Activated T-helper 2 cell treated with anti-CD3 and anti-CD28 coated beads, Interferon-gamma antibody, Interleukin-2, Interleukin-4, amounts not matched to agents 10 μg/mL and 5 μg/mL and 100 μg/mL, durations not matched to agents 14 hours and 24 hours and 36 hours (primary cell): ENCODE measurements at places on chromosomes 5 and 9. TPM values are rescaled to one million over a fixed set of nuclear protein-coding genes. Genes with fewer than 3 reads are reported as not detected.

- no peak overlapping the region for H3K27ac ChIP-seq
- no peaks in the 10 kb centered on the region for H3K4me1 ChIP-seq
- DNase-seq: no peak
- H3K36me3 ChIP-seq: no peaks in the 10 kb centered on the region
- H3K4me3 ChIP-seq: no peak overlapping the region
- peaks cover 27% of the 10 kb centered on the region for H3K27me3 ChIP-seq
Observed at GRCh38 chr5:15501091-15501791, 1.3 kb downstream of the FBXL7 start.

Gene LCN10
- total RNA-seq: 1.2 and 1.7 TPM in 2 replicates

- peaks cover 3% of the 10 kb centered on the region for H3K27me3 ChIP-seq
- H3K27ac ChIP-seq: no peak overlapping the region
- H3K4me1 ChIP-seq: no peaks in the 10 kb centered on the region
- H3K4me3 ChIP-seq: no peak overlapping the region
- H3K36me3 ChIP-seq: no peaks in the 10 kb centered on the region
- no peak for DNase-seq
Observed at GRCh38 chr9:35517131-35517530, 27.2 kb downstream of the RUSC2 start.

DNA sequence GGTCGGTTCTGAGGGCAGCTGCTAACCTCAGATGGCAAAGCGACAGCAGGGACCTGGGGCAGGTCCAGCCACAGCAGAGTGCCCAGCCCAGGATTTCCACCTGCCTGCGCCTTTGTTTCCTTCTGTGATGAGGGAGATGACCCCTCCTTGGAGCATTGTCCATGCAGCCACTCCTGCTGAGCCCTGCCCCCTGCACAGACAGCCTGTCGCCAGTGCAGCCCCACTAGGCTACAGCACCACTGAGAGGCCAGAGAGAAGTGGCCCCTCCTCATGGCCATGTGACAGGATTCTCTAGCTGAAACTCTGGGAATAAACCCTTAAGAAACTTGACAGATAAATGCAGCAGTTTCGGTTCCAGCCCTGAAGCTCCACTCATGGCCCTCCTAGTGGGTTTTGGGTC lies 10.5 kb upstream of the MRNIP start:
- no peak for DNase-seq
- no peaks in the 10 kb centered on the region for H3K27me3 ChIP-seq
- peaks cover 2% of the 10 kb centered on the region for H3K4me1 ChIP-seq
- H3K4me3 ChIP-seq: no peak overlapping the region

GRCh38 chr9:117293206-117294114 lies 121.4 kb downstream of the ASTN2 start:
- H3K4me3 ChIP-seq: no peak overlapping the region
- no peaks in the 10 kb centered on the region for H3K4me1 ChIP-seq
- no peak overlapping the region for H3K27ac ChIP-seq
- H3K36me3 ChIP-seq: no peaks in the 10 kb centered on the region
- no peak for DNase-seq
- H3K27me3 ChIP-seq: no peaks in the 10 kb centered on the region

DNA sequence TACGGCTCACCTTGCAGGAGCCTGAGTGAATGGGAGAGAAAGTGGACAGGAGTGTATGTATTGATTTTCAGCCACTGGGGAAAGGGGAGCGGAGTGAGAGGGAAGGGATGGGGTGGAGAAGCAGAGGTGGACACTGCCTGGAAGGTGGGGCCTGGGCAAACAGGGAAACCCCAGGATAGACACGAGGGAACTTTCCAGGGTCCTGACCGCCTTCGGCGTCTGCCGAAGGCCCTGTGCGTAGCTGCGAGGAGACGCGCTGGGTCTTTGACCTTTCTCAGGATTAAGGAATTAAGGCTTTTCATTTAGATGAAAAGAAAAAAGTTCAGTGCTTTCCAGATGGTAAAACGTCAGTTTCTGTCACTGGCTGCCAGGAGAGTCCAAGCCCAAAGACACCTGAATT lies 134.6 kb upstream of the RAPGEF1 start:
- DNase-seq: no peak
- no peaks in the 10 kb centered on the region for H3K27me3 ChIP-seq
- H3K4me1 ChIP-seq: peaks cover 19% of the 10 kb centered on the region
- no peak overlapping the region for H3K4me3 ChIP-seq
- H3K36me3 ChIP-seq: no peaks in the 10 kb centered on the region

GRCh38 chr5:179609834-179610108 lies 13.7 kb downstream of the HNRNPH1 start:
- peaks cover 75% of the 10 kb centered on the region for H3K36me3 ChIP-seq
- H3K4me1 ChIP-seq: peaks cover 38% of the 10 kb centered on the region
- no peak overlapping the region for H3K27ac ChIP-seq

DNA sequence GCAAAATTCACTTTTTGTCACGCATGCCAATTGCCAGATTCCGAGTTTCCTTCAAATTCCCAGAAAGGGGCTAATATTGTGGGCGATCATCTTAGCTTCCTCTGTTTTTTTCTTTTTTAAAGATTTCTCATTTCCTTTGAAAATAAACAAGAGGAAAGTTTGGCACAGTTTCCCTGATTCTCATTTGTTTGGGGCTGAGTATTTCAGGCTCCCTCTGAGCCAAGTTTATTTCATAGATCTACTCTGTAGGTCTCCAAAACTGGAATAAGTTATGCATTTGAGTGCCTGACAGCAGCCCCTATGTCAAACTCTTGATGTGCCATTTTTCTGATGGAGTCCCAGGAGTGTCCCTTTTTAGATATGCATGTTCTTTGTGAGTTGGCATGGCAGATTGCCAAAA lies 1297.2 kb upstream of the WWC1 start:
- H3K4me1 ChIP-seq: no peaks in the 10 kb centered on the region
- no peak overlapping the region for H3K27ac ChIP-seq
- H3K36me3 ChIP-seq: no peaks in the 10 kb centered on the region
- no peaks in the 10 kb centered on the region for H3K27me3 ChIP-seq
- no peak overlapping the region for H3K4me3 ChIP-seq

Gene LRRTM2
- 0.44 and 0.59 TPM in 2 replicates for total RNA-seq

DNA sequence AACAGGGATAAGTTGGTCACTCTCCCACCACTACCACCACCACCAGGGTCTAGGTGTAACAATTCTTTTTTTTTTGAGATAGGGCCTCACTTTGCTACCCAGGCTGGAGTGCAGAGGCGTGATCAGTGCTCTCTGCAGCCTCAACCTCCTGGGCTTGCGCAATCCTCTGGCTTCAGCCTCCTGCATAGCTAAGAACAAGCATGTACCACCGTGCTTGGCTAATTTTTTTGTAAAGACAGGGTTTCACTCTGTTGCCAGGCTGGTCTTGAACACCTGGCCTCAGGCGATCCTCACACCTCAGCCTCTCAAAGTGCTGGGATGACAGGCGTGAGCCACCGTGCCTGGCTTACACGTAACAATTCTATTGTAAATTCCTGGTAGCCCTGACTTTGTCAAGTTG lies 27.5 kb downstream of the CORO2A start:
- H3K27ac ChIP-seq: no peak overlapping the region
- no peak overlapping the region for H3K4me3 ChIP-seq
- DNase-seq: no peak
- no peaks in the 10 kb centered on the region for H3K27me3 ChIP-seq

DNA sequence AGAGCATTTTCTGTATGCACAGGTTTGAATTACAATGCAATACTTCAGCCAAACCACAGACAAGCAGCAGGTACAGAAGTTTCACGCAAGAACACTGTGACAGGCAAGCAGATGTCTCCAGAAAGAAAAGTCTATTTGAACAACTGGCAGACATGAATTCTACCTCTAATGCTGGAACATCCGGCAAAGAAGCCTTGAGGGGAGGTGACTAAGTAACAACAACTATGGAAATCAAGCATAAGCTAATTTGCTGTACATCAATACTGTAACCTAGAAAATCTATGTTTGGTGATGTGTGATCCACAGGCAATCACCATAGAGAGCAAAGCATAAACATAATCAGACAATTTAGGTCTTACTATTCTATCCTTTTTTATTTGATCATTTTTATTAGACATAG lies 65.5 kb downstream of the PLK2 start:
- H3K4me1 ChIP-seq: no peaks in the 10 kb centered on the region
- no peak overlapping the region for H3K4me3 ChIP-seq
- DNase-seq: no peak
- H3K36me3 ChIP-seq: no peaks in the 10 kb centered on the region
- H3K27ac ChIP-seq: no peak overlapping the region

GRCh38 chr9:116298249-116298648 lies 144.7 kb downstream of the PAPPA start:
- no peaks in the 10 kb centered on the region for H3K4me1 ChIP-seq
- H3K36me3 ChIP-seq: no peaks in the 10 kb centered on the region
- H3K27ac ChIP-seq: no peak overlapping the region
- H3K4me3 ChIP-seq: no peak overlapping the region

DNA sequence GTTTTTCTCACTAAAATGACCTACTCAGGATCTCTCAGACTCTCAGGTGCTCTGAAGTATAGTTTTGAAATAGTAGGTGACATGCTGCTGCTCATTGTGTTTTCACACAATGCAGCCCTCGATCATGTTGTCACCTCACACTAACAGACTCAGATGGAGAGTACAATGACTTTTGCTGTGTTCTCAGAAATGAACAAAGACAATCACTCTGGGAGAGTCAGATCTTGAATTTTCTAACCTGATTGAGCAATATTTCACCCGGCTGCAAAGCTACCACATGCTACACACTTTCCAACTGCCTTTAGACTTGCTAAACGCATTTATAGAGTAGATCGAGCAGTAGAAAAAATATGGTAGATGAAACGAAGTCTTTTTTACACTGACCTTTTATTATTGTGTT lies 113.4 kb downstream of the ST8SIA4 start:
- H3K4me3 ChIP-seq: peak overlapping the region; percentile 26
- peak overlapping the region; percentile 71 for H3K27ac ChIP-seq
- peaks cover 15% of the 10 kb centered on the region for H3K36me3 ChIP-seq
- H3K4me1 ChIP-seq: peaks cover 21% of the 10 kb centered on the region
- DNase-seq: no peak
- H3K27me3 ChIP-seq: no peaks in the 10 kb centered on the region

Gene KIAA0825
- 0.32 and 0.62 TPM in 2 replicates for total RNA-seq

DNA sequence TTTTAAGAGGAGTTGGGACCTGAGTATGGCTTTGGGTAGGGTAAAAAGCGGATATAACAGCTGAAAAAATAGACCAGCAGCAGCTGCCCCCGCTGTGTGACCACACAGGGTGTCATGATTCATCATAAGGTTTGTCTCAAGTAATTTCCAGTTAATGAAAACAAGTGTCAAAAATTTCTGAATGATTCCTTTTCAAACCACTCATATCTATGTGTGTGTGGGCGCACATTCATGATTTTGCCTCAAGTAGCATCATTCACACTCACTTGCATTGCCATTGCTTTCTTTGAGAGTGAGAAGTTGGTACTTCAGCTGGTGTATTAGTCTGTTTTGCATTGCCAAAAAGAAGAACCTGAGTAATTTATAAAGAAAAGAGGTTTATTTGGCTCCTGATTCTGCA lies 12.1 kb upstream of the TNFAIP8 start:
- no peak for DNase-seq
- H3K4me1 ChIP-seq: peaks cover 87% of the 10 kb centered on the region
- H3K4me3 ChIP-seq: peak overlapping the region; percentile 56
- no peaks in the 10 kb centered on the region for H3K27me3 ChIP-seq
- H3K27ac ChIP-seq: peak overlapping the region; percentile 94

Gene INSYN2B
- total RNA-seq: not detected in 2 replicates

GRCh38 chr9:110443866-110444220 lies 106.2 kb upstream of the TXNDC8 start:
- H3K27me3 ChIP-seq: no peaks in the 10 kb centered on the region
- H3K36me3 ChIP-seq: no peaks in the 10 kb centered on the region
- no peaks in the 10 kb centered on the region for H3K4me1 ChIP-seq
- no peak for DNase-seq

GRCh38 chr9:70020991-70021571 lies 22.6 kb upstream of the MAMDC2 start:
- H3K27ac ChIP-seq: no peak overlapping the region
- no peaks in the 10 kb centered on the region for H3K36me3 ChIP-seq
- no peak overlapping the region for H3K4me3 ChIP-seq
- H3K4me1 ChIP-seq: no peaks in the 10 kb centered on the region

DNA sequence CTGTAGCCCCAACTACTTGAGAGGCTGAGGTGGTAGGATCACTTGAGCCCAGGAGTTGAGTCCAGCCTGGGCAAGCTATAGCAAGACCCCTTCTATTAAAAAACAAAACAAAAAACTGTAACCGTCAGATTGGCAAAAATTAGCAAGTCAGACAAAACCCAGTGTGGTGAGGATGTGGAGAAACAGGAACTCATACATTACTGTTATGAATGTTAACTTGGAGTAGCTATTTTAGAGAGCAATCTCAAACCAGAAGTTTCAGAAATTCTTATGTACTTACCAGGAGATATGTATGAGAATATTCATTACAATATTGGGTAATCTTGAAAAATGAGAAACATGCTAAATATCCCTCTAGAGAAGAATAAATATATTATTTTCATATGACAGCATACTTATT lies 120.3 kb downstream of the INVS start:
- peaks cover 12% of the 10 kb centered on the region for H3K4me1 ChIP-seq
- DNase-seq: no peak
- no peaks in the 10 kb centered on the region for H3K36me3 ChIP-seq
- no peaks in the 10 kb centered on the region for H3K27me3 ChIP-seq
- H3K27ac ChIP-seq: no peak overlapping the region
- no peak overlapping the region for H3K4me3 ChIP-seq

GRCh38 chr5:57494104-57495098 lies 11.8 kb upstream of the ACTBL2 start:
- DNase-seq: peak; percentile 20
- no peaks in the 10 kb centered on the region for H3K36me3 ChIP-seq
- no peak overlapping the region for H3K4me3 ChIP-seq
- peaks cover 52% of the 10 kb centered on the region for H3K4me1 ChIP-seq
- no peaks in the 10 kb centered on the region for H3K27me3 ChIP-seq

- no peak for DNase-seq
- no peak overlapping the region for H3K4me3 ChIP-seq
- H3K27ac ChIP-seq: no peak overlapping the region
Observed at GRCh38 chr9:79452265-79452664, 119.5 kb upstream of the TLE4 start.

DNA sequence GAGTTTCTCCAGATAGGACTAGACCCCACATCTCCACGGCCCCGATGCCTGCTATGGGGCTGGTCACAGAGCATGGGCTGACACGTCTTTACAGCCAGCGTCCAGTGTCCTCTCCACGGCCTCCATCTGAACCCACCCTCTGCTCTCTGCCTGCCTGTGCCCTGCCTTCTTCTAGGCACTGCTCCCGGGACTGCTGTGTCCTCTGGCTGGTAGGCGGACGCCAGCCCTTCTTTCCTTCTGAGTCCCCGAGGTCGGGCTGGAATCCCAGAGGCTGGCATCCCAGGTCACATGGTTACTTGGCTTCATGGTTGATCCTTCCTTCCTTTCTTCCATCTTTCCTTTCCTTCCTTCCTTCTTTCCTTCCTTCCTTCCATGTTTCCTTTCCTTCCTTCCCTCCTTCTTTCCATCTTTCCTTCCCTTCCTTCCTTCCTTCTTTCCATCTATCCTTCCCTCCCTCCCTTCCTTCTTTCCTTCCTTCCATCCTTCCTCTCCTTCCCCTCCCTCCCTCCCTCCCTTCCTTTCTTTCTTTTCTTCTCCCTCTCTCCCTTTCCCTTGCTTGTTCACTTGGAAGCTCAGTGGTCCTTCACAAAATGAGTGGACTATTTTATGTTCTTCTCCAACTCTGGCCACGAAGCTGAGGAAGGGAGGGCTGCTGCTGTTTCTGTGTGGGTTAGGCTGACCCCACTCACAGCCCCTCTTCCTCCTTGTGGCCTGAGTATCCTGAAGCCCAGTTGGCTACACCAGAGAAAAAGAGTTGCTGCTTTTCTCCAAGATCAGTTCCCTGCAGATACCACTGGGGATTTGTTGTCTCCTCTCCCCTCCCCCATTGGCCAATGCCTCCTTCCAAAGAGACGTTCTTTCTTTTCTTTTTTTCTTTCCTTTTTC lies 66.8 kb upstream of the NEURL1B start:
- no peaks in the 10 kb centered on the region for H3K4me1 ChIP-seq
- no peak overlapping the region for H3K4me3 ChIP-seq
- no peaks in the 10 kb centered on the region for H3K36me3 ChIP-seq
- no peak overlapping the region for H3K27ac ChIP-seq
- DNase-seq: no peak
- H3K27me3 ChIP-seq: peaks cover 2% of the 10 kb centered on the region

Gene ROR2
- not detected in 2 replicates for total RNA-seq

Gene GRIN1
- total RNA-seq: 0.07 TPM in 1 of 2 replicates, not detected in the other
